ENCODE measurements at places on chromosomes 2 and 18.

DNA sequence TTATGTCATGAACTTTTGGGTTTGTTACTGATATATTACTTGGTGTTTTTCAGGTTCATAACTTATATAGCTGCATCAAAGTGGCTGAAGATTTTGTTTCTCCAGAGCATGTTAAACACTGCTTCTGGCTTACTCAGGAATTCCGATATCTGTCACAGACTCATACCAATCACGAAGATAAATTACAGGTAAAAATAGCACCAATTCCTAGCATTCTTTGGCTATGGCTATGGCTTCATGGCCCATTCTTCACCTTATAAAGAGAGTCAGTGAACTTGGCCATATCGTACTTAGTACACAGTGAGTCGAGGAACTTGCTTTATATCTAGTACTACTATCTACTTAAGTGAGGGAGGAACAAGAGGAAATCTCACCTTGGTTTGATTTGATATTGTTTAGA, 49.9 kb downstream of the KDM3A start:
- no peak for DNase-seq

- no peak for DNase-seq
Observed at GRCh38 chr18:24552218-24552617, 91.8 kb downstream of the HRH4 start.

DNA sequence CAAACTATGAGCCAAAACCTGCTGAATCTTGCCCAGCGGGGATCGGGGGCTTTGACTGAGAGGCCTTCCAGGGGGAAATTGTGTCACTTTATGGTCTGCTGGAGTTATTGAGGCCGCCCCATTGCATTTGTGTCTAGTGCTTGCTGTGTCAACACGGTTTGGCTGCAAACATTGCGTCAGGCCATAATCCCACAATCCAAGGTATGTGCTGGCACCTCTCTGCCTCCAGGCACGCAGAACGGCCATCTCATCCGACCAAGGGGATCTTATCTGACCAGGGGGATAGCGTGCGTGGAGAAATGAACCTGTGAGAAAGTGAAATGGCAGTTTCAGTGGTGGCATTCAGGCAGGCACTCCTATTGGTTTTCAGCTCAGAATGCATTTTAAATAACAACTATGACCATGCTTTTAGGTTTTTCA, 18.1 kb upstream of the LYPD6B start:
- DNase-seq, result no peak

- no peak for DNase-seq
Observed at GRCh38 chr2:31058096-31059035, 79.9 kb downstream of the GALNT14 start.

DNA sequence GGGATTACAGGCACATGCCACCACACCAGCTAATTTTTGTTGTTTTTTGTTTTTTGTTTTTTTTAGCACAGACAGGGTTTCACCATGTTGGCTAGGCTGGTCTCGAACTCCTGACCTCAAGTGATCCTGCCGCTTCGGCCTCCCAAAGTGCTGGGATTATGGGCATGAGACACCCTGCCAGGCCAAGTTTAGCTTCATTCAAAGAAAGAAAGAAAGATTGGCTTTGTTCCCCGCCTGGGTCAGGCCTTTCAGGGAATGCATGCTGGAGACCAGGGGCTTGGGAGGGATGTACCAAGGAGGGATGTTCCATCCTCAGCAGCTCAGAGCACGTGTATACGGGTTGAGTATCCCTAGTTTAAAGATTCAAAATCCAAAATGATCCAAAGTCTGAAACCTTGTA, 283.0 kb downstream of the ALPK2 start:
- no peak for DNase-seq

- DNase-seq, result no peak
Observed at GRCh38 chr2:190528521-190529001, 6.0 kb downstream of the NEMP2 start.

DNA sequence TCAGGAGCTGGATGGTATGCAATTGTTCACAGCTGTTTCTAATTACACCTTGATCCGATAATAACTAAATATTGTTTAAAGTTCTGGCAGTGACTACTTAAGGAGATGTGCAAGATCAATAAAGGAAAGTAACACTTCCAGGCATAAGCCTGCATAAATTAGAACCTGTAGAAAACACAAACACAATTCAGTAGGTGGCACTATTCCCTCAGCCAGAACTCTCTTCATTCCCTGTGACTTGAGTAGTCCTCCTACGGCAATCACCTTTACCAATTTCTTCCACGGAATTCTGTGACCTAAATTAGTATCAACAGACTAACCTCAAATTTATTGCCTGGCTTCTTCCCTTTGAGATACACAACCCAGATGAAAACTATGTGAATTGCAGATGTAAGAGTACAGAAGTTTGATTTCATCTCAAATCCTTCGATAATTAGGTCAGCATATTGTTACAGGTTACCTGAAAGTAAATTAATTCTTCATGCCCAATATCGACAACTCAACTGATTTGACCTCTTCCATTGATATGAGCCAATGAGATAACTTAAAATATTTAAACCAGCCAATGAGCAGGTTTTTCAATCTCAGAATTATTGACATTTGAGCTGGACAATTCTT, 137.8 kb downstream of the PID1 start:
- no peak for DNase-seq

GRCh38 chr2:8987410-8987809, 16.1 kb downstream of the MBOAT2 start:
- DNase-seq, result no peak

DNA sequence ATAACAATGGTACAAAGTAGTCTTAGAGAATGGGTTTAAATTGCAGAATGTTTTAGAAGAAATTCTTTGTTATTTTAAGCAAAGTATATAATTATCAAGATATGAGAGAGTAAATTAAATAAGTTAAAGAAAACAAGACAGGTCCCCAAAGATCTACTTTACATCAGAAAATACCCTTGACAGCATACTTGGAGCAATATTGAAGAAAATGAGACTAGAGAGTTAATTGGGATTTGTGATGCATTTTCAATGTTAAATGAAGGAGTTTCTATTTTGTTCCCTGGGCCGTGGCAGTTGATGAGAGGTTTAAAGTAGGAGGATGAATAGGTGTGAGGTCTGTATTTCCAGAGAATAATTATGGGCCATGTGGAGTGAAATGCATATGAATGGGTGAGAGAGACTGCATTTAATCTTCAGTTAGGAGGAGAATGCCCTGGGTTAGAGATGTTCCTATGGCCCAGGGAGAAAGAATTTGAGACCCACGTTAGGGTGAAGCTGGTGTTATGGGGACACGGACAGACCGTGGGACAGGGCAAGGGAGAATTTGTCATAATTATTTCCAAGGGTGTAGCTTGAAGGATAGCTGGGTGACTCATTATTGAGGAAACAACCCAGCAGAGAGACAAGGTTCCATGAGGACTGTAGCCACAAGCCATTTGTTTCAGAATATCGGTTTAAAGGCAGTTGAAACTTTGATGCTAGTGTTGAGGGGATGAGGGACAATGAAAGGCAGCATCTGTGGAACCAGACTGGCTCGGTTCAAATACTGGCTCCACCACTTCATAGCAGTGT, 22.7 kb downstream of the MGAT5 start:
- DNase-seq, result no peak

DNA sequence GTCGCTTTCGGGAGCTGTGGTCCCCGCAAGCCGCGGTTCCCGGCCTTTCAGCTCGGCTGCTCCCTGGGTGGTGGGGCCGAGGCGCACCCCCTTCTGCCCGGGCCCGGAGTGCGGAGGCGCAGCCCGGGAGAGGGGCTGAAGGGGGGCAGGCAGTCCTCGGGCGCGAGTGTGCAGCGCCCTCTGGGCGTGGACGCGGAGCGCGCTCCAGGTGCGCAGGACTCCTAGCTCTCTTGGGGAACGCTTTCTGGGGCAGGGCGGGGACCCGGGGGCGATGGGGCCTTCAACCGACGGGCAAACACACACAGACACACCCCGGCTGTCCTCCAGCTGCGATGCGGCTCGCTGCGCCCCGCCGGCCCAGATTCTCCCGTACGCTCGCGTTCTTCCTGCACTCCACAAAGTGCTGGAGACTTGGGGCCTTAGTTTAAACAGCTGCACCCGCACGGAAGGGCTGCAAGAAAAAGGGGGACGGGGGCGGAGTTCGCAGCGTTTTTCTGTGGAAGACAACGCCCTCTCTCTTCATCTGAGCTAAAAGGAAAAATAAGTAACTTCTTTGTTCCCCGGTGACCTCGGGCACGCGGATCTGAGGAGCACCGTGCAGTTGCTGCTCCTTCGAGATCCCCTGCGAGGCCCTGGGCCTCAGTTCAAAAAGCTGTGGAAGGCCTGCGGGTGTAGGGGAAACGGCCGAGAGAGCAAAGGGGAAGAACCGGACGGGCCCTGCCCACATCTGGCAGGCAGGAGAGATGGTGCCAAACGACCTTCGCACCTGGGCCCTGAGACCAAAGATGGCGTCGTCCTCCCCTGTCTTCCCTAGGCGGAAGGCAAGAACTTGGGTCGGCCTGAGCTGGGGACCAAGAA, 593 bp upstream of the SDC1 start:
- peak; percentile 19 for DNase-seq

DNA sequence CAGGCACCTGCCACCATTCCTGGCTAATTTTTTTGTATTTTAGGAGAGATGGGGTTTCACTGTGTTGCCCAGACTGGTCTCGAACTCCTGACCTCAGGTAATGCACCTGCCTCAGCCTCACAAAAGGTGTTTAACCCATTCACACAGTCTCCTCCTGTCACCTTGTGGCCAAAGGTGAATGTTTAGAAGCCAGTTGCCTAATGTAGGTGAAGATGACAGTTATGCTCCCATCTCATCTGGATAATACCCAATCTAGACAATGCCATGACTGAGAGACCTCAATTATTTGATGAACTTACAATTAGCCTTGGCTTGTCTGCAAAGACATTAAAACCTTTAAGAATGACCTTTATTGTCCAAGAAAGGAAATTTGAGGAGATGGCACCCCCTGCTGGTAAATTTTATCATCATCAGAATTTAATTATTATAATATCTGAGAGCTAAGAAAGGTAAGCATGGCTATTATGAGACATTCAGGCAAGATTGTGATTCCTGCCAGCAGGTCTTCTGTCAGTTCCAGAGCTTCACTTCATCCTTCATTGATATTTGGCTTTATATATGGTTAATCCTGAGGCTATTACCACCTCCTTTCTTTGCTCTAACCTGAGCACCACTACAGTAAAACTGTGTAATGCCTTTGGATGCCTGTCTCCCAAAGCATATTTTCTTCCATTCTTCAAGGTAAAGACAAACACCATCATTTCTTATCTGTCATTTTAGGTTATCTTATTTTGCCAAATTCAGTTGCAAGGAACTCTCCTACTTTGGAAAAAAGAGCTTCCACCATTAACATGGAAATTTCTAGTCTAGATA, 117.6 kb downstream of the FAM124B start:
- DNase-seq, result no peak

GRCh38 chr2:62738981-62739936, 33.7 kb downstream of the EHBP1 start:
- DNase-seq, result no peak

DNA sequence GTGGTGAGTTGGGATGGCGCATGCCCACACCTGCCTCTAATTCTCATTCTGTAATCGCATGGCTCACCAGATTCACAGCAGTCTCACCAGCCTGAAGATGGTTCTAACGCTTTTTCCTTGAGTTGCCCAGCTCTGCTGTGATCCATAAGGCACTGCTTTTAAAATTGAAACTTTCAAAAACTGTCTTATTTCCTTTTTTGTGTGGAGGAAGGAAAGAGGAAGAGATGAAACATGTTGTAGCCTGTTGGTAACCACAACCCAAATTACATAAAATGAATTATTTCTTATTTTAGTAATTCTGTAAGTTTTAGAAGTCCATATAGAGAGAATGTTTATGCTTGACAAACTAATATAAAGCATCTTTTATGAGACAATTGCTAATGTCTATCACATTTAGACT, 165.4 kb downstream of the RBM43 start:
- DNase-seq, result no peak

DNA sequence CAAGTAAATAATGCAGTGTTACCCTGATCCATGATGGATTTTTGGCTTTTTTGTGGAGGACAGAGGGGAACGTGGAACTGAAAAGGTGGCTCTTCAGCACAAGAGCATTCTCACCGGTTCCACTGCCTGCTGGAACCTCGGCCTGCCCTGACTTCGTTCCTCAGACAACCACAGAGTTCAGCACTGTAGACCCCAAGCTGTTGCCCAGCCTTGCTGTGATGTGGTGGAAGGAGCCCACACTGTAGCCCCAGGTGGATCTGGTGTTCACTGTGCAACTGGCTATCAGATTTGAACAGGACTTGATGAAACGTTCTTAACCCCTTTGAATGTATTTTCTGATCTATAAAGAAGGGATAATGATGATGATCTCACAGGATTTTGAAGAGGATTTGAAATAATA, 293.5 kb downstream of the TRIB2 start:
- DNase-seq, result no peak

- DNase-seq, result no peak
Observed at GRCh38 chr2:196515051-196515450, 124.5 kb upstream of the CCDC150 start.

DNA sequence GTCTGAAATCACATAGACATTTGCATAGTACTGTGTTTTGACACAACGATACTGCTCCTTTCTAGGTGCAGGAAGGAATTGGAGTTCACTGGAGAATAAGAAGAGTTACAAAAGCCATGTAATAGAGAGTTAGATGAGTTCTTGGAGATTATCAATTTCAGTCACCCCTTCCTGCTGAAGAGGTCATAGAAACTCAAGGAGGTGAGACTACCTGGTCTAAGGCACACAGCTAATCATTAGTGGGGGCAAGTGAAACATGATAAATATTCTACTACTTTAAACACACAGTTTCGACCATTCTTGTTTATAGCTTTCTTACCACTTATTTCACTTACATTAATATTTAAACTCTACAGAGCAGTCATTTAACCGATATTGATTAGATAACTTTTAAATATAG, 286.9 kb upstream of the NXPH2 start:
- DNase-seq, result no peak
